NCI-H524 (cell line): ENCODE measurements at places on chromosomes 1 and 21.

DNA sequence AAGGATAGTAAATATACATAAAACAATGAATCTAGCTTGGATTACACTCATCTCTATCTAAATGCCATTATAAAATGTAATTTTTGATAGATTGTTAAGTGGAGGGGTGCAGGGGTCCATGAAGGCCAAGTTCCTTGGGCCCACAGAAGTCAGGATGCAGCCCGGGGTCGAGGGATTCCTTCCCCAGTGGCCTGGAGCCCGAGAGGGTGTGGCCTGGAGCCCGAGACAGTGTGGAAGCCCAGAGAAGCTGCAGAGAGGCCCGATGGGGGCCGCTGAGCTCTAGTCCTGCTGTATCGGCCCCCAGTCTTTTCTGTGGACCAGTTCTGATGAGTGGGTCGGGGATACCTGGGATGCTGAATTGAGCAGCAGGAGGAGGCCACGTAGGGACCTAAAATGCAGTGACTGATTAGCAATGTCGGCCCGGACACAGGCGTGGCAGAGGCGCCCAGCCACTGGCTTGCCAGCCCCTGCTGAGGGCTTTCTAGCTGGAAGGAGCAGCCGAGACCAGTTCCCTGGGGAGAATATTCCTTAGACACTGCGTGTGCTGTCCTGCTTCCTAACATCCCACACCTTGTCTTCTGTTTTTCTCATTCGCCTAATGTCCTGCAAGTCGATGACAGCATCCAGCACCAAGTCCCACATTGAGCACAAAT is 38.9 kb downstream of the UMODL1 start:
- no peak for DNase-seq

DNA sequence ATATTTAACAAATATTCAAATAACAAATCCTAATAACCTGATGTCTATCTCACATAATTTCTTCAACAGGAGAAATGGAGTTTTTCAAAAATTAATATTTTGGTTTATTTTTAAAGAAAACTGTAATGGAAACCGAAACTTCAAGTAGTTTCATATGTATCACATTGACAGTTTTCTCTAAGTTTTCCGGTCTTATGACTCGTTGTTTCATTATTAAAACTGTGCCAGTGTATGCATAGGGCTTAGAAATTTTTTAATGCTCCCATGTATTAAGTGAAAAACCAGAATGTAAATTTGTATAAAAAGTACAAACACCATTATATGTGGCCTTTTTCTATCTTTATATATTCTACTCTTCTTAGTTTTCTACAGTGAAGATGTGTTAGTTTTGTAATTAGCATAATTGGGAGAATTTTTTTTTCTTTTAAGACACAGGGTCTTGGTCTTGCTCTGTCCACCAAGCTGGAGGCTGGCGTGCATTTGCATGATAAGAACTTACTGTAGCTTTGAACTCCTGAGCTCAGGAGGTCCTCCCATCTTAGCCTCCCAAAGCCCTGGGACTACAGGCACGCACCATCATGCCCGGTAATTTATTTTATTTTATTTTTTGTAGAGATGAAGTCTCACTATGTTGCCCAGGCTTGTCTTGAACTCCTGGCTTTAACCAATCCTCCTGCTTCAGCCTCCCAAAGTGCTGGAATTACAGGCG is 43.9 kb upstream of the SAMSN1 start:
- DNase-seq = no peak

- no peak for DNase-seq
Observed at GRCh38 chr1:3274972-3275371, 179.5 kb upstream of the ARHGEF16 start.

DNA sequence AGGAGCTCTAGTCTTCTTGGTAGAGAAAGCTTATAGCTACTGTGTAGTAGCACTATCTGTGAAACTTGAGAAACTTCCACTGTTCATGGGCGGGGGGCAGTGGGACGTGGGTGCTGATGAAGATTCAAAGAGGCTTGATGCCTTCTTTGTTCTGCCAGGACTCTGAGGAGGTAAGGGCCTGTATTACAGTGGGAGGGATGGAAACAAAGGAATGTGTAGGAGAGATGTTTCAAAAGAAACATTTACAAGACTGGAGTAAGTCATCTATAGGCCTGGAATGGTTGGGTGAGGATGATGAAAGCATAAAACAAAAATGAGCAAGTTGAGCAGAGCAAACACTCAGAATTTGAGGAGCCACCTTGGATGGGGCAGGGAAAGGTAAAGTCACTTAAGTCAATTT is 89.4 kb downstream of the C1orf21 start:
- DNase-seq = no peak
